WTC11 (cell line): ENCODE measurements at places on chromosomes 1 and 21.

GRCh38 chr1:214255509-214255908 is 25.4 kb upstream of the SMYD2 start:
- no peak for DNase-seq

DNA sequence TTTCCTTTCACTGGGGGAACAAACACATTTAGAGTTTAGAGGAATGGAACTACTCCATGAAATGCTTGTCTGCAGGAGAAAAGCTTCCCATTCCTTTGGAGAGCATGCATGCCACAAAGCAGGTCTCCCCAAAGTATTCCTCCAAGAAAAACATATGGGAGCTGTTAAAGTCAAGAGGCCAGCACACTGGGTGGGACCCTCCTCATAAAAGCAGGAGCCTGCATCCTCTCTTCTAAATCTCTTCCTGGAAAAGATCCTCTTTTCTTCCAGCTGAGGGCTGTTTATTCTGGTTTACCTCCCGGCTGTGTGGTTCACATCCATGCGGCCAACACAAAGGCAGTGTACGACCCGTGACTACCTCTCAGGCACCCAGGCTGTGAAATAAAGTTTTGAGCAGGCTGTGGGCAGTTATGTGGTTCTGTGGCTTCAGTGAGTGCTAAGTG is 103.4 kb downstream of the TENT5C start:
- DNase-seq = no peak

GRCh38 chr1:81799939-81800694 is 617 bp upstream of the ADGRL2 start:
- DNase-seq = peak; percentile 72

DNA sequence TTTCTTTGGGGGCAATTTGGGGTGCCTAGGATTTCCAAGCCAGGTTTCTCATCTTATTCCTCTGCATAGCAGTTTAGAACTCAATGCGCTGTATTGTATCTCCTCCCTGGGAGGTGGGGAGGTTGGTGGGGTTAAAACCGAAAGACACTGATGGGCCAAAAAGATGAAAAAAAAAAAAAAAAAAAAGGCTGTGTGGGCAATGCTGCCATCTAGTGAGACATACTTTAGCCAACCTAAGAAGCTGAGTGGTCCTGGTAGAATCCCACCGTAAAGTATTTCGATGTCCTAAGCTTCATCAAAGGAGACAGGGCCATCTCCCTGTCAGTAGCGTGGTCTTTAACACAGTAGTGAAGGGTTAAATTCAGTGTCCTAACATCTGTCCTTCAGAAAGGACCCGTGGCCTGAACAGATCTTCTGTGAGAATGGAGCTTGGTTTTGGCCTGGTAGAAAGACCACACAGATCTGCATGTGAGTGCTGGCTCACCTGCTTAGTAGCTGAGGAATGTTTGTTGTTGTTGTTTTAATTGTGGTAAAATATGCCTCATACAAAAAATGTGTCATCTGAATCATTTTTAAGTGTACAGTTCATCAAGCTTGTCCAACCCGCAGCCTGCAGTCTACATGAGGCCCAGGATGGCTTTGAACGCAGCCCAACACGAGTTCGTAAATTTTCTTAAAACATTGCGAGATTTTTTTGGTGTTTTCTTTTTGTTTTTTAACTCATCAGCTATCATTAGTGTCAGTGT is 226.2 kb downstream of the KIF26B start:
- no peak for DNase-seq

- DNase-seq = no peak
These were observed 1331.7 kb downstream of the MRPL39 start for GRCh38 chr21:24275616-24276015.

GRCh38 chr1:74690909-74691308 is 17.3 kb upstream of the ERICH3 start:
- DNase-seq = no peak

- no peak for DNase-seq
These were observed 105.7 kb downstream of the C1orf21 start for GRCh38 chr1:184492536-184492935.

DNA sequence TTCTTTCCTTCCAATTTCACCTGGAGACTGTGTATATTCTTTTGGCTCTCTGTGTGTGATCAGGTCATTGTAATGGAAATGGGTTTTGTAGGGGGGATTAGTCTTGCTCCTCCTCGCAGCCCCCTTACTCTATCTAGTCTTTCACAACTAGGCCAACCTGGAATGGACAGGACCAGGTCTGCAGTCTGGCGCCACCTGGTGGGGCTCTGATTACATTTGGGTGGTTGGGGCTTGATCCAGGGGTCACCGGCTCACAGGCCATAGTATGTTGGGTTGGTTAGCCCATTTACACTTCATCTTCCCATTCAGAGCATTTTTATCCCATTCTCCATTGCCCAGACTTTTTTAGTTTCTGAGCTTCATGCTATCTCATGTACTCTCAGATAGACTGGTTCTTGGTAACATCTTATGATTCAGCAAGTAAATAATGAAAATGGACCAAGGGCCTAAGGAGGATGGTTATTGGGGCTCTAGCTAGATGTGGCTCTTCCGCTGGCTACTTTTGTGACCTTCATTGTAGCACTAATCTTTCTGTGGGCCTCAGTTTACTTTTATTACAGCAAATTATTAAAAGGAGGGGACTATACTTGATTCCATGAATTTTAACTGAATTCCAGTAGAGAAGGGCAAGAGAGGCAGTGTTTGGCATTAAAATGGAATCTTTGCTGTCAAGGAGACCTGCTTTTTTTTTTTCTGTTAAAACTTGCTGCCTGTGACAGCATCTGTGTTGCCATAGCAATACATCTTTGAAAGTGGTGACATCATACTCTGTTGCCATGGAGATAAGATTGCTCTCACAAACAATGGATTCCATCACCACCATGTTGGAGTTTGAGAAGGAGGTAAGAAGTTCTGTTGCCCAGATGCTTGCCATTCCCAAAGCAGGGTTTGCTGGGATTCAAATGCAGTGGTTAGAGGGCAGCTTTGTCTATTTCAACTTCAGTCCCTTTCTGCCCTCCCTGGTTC is 150.1 kb downstream of the PLXNA2 start:
- DNase-seq = peak; percentile 89

GRCh38 chr1:171588230-171588629 is 33.8 kb upstream of the MYOCOS start:
- no peak for DNase-seq

GRCh38 chr1:147266381-147266780 is 23.9 kb downstream of the CHD1L start:
- DNase-seq = no peak

- no peak for DNase-seq
These were observed 112.1 kb downstream of the HIVEP3 start for GRCh38 chr1:41806472-41807155.

DNA sequence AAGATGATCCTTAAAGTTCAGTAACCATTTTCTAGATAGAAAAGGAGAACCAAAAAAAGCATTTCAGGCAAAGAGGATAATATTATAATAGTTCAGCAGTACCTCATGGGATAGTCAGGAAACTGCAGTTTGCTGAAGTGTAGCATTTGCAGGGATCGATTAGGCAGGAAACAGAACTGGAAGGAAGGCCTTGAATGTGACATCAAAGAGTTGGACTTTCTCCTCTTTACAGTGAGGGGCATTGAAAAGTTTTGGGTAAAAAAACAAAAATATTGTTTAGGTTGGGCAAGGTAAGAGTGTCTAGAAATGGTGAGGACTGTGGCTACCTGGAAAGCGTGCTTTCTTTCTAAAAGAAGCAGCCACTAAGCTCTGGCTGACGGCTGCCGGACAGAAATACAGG is 8.0 kb upstream of the IRF6 start:
- DNase-seq = no peak

GRCh38 chr1:48552420-48552819 is 80.4 kb upstream of the SPATA6 start:
- peak; percentile 36 for DNase-seq

- DNase-seq = no peak
These were observed 83.8 kb downstream of the GON4L start for GRCh38 chr1:155773221-155773620.

DNA sequence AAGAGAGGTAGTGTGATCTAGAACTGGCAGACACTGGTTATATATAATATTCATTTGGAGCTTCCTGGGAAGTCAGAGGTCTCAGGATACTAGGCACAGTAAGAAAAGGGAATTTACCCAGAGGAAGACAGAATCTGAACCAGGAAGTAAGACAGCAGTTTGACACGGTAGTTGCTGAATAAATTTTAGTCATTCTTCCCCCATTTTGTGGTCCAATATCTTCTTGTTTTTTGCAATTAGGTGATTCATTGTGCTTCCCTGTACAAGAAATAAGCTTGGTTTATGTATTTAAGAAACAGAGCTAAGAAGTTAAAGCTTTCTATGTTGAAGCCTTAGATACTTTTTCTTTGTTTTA is 1.3 kb downstream of the TMEM167B start:
- no peak for DNase-seq

DNA sequence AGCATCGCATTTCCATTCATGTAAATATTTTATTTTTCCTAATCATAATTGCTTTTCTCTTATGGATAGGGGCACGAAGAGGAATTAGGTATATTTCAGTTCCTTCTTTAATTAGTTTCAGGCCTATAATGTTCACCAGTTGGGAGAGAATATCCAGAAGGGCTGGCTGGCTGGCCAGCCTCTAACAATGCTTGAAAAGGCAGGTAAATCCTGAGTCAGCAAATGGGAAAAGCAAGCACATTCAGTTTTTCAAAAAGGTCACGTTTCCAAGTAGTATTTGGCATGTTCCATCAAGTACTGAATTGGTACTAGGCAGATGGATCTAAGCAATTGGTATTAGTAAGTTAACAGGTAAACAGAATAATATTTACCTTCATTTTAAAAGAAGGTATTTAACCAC is 8.0 kb downstream of the RAB29 start:
- no peak for DNase-seq

- no peak for DNase-seq
These were observed 6.3 kb upstream of the RC3H1 start for GRCh38 chr1:174028495-174028894.

DNA sequence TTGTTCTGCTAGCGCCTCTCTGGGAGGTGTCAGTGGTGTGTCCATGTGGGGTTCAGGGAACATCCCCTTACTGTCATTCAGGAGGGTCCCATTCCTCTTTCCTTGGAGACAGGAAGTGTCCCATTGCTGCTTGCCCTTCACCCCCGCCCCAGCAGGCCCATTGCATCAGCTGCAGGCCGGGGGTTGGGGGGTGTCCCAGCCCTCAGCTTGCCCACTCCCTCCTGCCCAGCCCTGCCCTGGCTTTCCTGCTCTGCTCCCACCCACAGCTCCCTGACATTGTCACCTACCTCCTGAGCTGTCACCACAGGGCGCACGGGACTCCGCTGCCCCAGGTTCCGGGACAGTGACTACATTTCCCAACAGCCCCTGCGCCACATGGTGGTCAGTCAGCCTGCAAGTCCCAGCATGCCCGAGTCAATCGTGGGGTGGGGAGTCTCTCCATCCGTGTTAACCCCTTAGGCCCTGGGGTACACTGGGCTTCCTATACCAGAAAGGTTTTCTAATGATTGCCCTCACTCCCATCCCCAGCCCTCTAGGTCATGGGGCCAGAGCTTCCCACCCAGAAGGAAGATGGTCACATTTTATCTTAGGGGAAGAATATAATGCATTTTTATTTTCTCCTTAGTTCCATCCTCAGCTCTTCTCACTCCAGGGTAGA is at the start of gene INPP5B:
Gene INPP5B (minus strand): TSS at position 351 of the 658 bp plus-strand sequence. CDS start 745 bp downstream, outside the sequence.
- peak; percentile 87 for DNase-seq

DNA sequence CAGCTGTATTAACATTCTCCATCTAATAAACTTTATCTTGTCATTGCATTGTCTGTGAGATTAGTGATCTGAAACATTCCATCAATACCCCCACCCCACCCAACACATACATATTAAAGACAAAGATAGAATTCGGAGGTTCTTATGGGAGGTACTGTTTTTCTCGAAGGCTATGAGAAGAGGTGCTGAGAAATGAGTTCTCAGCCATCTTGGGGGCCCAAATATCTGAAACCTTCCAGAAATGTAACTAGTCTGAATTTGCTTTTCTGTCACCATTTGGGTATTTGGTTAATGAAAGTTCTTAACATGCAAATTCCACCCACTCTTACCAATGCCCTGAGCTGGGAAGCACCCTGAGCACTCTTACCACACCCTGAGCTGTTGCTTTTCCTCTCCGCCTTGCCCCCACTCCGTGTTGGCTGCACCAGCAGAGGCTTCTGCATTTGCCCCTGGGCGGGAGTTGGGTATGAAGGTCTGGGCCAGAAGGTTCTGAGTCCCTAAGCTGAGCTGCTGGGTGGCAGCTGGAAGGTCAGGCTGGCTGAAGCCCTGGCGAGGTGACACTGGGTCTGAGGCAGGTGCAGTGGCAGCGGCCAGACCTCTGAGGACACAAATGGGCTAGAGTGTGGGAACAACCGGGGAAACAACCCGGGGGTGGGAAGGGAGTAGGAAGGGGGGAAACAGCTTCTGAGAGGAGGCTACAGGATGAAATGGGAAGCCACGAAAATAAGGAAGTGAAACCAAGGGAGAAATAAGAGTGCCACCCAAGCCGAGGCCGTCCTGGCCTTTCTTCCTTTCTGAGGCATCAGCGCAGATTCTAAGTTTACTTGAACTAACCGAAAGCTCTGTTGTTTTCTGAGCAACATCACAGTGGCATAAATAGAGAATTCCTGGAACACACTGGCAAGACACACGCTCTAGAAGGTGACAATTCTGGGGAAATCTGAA is 26.3 kb upstream of the IER5 start:
- no peak for DNase-seq

DNA sequence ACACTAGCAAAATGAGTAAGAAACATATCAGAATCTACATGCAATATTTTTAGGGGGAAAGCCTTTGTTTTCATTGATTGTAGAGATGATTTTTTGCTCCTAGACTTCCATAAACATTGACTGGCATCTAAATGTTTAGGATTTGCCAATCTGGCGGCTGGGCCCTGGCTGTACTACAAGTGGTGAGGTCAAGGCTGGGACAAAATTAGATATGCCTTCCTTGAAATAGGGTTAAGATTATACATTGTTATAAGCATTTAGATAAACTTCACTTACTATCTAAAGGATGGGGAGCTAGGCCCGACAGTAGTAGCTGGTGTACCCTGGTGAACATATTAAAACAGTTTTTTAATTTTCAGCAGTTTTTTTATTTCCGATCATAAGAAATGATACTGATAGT is 5.2 kb downstream of the NFIA start:
- DNase-seq = no peak

DNA sequence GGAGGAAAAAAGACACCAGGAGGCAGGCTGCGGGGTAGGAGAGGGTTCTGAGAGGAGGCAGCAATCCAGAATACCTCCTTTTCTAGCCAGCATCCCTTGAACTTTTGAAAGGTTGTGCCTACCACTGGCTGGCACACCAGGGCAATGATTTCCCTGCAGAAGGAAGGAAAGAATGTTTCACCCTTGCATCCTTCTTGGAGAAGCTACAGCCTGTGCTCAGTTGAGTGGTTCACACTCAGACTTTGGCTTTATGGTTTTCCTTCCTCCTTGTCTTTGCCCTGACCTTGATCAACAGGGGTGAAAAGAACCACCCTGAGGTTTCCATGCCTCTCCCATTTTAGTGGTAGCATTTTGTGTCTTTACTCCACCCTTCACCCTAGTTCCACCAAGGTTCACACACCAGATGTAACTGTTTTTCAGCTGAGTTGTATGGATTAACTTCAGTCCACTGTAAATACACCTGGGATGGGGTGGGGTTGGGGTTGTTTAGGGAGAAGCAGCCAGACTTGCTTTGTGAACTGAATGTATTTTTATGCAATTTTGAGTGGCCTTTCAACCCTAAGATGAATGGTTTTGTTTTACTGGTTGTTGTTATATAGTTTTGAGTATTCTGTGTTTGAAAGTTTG is 122.3 kb downstream of the SYT2 start:
- DNase-seq = no peak
